ENCODE measurements at places on chromosomes 4 and X. TPM values are rescaled to one million over a fixed set of nuclear protein-coding genes. Genes with fewer than 3 reads are reported as not detected.

GRCh38 chrX:110403441-110404238, 45.0 kb downstream of the RTL9 start:
- DNase-seq, result no peak

- DNase-seq, result no peak
Observed at GRCh38 chrX:109847257-109848187, 114.5 kb upstream of the ACSL4 start.

- no peak for DNase-seq
Observed at GRCh38 chr4:64807821-64808220, 398.6 kb upstream of the TECRL start.

The FRG2 gene
- total RNA-seq, result not detected

DNA sequence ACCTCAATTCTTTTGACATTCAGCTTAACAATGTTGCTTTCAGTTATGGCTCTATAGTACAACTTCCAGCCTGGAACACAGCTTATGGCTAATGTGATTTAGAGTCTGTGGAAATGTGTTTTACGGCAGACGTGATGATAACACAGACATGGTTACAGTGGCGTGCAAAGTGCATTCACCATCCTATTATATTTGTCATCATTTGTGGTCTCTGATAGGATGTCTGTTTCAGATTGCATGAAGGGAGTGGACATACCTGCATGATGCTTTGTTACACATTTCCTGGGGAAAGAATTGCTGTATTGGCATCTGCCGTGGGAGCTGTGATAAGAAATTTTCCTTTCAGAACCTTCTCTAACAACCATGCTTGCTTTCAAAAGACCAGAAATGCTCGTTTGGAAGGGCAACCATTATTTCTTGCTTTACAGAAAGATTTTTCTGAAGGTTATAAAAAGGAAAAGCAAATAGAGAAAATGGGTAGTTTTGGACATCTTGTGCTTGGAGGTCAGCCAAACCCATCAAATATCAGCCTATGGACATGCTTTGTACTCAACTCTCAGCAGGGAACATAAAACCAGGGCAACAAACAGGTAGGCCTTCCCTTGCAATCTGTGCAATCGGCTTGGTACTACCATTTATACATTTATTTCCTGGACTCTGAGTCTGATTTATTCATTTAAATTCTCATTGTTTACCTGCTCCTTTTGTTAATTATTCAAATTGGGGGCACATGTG, 273.9 kb downstream of the TLL1 start:
- DNase-seq, result no peak

GRCh38 chrX:131752493-131753198, 208.8 kb downstream of the OR13H1 start:
- peak; percentile 86 for DNase-seq

- DNase-seq, result no peak
Observed at GRCh38 chrX:110162131-110162530, 155.8 kb downstream of the AMMECR1 start.

- no peak for DNase-seq
Observed at GRCh38 chr4:101846550-101846949, 56.0 kb downstream of the BANK1 start.

- no peak for DNase-seq
Observed at GRCh38 chrX:27354021-27354420, 109.1 kb downstream of the PPP4R3C start.

DNA sequence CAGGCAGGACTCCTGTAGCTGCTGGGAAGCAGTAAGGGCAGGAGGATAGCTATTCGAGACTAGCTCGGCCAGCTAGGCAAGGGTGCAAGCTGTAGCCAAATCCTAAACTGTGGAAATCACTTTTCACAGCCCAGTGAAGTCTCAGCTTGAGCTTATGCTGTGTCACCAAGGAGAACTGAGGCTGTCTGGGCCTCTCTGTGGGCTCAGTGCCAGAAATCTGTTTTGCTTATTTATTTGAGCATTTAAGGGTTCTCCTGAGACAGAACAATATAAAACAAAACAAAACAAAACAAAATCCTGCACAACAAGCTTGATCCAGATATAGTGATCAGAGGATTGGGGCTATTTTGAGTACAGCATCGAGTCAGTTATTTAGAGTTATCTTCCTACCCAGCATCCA, 97.5 kb downstream of the FANCB start:
- DNase-seq, result no peak

- DNase-seq, result no peak
Observed at GRCh38 chr4:141006242-141006802, 126.9 kb downstream of the RNF150 start.

The SORBS2 gene
- total RNA-seq, result 166 TPM

The FAM47E gene
- total RNA-seq, result 1.4 TPM

DNA sequence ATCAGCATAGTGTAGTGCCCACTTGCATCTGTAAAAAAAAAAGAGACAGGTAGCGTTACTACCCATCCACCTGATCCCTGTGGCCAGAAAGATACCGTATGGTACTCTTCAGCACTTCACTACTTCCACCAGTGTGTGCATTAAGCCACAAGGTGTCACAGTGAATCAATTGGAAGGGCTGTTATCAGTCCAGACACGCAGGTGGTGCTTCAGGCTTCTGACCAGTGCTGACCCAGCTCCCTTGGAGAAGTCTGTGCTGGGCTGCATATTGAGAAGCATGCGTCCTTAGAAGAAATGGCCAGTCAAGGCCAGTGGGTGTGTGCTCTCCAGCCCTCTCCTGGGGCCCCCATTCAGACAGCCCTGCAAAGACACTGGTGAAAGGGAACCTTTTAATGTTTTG, 10.6 kb downstream of the LDB2 start:
- DNase-seq, result no peak

- DNase-seq, result no peak
Observed at GRCh38 chrX:134457708-134458107, 2.3 kb upstream of the HPRT1 start.

The PPM1K gene
- 31.6 TPM for total RNA-seq

DNA sequence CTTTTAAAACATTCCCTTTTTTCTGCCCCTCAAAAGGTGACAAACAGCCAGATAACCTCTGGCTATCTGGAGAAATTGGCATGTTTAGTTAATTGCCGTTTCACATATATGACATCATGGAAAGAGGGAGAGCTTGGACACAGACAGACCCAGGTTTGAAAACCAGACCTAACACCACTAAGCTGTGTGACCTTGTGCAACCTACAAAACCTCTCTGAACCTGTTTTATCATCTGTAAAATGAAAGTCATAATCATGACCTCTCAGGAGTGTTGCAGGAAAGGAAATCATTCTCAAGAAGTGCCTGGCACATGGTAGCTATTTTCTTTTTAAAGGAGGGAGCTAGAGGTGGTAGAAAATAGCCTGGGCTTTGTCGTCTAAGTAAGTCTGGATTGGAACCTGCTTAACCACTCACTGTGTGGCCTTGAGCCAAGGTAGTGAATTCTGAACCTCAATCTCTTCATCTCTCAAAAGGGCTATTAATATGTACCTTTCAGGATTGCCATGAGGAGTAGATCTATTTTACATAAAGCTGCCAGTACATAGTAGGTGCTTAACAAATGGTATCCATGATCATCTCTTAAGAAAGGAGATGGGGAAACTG, 363.5 kb downstream of the BCOR start:
- no peak for DNase-seq

The RAB9B gene
- 24.7 TPM for total RNA-seq

DNA sequence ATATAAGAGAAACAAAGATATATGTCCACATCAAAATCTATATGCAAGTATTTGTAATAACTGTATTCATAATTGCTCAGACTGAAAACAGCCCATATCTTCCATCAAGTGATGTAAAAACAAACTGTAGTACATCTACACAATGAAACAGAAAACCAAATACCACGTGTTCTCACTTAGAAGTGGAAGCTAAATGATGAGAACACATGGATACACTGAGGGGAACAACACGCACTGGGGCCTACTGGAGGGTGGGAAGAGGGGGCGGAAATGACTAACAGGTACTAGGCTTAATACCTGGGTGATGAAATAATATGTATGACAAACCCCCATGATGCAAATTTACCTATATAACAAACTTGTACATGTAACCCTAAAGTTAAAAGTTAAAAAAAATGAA, 42.7 kb downstream of the UBA6 start:
- DNase-seq, result no peak

DNA sequence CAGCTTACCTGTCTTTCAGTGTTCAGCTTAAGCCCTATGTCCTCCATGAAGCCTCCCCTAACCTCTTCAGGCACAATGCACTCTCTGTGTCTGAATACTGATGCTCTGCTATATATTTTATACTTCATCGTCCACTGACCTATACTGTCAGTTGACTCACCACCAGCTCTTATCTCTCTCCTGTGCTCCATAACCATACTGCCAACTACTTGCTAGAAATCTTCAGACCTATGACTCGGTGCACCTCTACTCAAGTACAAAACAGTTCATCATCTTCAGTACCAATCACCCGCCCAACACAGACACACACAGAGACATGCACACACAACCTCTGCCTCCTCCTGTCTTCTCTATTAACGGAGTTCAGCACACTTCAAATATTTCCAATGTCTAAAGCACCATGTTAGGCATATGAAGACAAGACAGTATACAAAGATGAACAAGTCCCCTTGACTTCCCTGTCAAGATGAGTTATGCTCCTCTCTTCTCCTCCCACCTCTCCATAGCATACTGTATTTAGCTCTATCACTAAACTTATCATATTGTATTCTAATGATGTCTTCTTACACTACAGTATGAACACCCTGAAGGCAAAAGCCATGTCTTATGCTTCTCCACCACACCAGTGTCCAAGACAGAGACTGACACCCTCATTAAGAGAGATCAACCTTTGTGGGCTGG, 42.5 kb downstream of the ARHGEF6 start:
- no peak for DNase-seq

The SMARCAD1 gene
- 19.9 TPM for total RNA-seq

DNA sequence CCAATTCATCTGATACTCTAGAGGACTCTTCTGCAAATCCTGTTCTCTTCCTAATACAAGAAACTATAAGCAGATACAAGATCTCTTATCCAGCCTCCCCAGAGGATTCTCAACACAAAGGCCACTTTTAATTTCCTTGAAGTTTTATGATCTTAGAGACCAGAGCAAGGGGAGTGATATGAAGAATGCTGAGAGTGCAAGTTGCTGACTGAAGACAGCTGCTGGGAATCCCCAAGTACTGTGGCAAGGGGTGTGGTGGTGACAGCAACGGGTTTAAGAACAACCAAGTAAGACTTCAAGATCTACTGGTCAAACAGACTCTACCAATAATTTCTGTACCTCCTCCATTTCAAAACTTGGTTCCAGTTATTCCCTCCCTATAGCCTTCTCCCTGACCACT, 7.0 kb downstream of the AMMECR1 start:
- DNase-seq, result no peak

The AASDH gene
- 8.9 TPM for total RNA-seq

GRCh38 chr4:39044956-39045826, 13.0 kb upstream of the TMEM156 start:
- peak; percentile 84 for DNase-seq

GRCh38 chr4:163591614-163592020, 97.1 kb downstream of the TMA16 start:
- DNase-seq, result no peak

The PPP2R2C gene
- total RNA-seq, result 3.9 TPM

The FGFBP2 gene
- 1.8 TPM for total RNA-seq

DNA sequence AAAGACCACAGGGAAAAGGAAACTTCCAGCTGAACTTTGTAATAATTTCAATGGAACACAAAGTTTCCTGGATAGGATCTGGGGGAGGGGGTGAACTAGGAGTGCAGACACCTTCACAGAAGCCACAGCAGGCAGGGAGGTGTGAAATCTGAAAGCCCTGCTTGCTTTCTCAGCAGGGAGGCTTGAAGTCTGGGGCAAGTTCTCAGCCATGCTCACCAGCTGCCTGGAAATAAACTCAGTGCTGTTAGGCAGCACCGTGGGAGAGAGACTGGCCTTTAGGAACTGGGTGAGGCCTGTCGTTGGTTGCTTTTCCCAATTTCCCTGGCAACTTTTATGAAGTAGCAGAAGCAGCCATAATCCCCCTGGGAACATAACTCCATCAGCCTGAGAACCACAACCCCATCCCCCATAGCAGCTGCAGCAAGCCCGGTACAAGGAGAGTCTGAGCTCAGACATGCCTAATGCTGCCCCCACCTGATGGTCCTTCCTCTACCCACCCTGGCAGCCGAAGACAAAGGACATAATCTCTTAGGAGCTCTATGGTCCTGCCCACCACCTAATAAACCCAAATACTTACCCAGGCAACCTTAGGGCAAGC, 39.2 kb upstream of the NMU start:
- no peak for DNase-seq

The SYP gene
- 1.5 TPM for total RNA-seq

GRCh38 chr4:38980903-38981676, 51.1 kb downstream of the TMEM156 start:
- DNase-seq, result no peak

GRCh38 chrX:37752936-37753335, 26.9 kb upstream of the CYBB start:
- DNase-seq, result no peak

The CD38 gene
- 16.1 TPM for total RNA-seq

The RIPPLY1 gene
- total RNA-seq, result 0.57 TPM

GRCh38 chr4:153401501-153401900, 57.0 kb downstream of the MND1 start:
- DNase-seq, result no peak

DNA sequence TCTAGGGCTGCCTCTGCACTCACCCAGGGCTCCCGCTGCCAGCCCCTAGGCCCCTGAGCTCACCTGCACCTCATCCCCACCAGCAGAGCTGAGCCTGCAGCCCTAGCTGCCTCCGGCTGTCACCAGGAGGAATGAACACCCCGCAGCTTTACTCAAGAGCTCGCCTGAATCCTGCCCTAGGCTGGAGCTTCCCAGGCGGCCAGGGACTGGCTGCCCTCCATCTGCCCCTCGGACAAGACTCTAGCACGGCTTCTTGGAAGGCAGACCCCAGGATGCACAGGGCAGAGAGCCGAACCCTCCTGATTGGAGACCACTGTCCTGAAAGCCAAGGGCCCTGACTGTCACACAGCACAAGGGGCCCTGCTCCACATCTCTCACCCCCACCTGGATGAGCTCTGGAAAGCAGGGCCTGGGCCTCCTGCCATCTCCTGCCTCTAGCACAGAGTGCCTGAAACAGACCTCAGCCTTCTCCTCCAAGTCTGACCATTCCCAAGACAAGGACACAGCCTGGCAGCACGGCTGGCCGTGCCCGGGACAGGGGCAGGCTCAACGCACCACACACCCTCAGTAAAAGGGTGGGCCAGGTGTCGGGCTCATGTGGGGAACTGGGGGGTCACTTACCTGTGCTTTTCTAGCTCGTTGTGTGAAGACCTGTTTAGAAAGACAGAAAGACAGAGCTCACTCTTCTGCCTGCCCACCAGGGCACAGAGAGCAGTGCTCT, 4.4 kb downstream of the MXD4 start:
- peak; percentile 77 for DNase-seq

The GYPB gene
- total RNA-seq, result not detected

The TAF7L gene
- total RNA-seq, result not detected

DNA sequence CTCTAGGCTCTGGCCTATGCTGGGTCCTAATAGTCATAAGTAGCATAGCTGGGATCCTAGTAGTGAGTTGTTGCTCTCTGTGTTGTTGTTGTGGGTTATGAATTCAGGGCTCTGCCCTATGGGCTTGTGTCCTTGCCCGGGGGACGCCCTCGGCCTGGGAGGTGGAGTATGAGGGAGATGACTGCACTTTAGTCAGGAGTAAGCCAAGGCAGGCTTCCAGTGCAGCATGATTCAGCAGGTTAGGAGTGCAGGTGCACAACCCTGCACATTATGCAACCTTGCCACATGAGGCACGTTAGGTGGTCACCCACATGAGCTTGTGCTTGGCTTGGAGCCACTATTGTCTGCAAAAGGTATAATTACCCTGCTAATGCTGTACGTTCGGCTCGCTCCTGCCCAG, 58.4 kb upstream of the CCDC149 start:
- DNase-seq, result no peak

- DNase-seq, result no peak
Observed at GRCh38 chr4:87967193-87967592, 8.3 kb upstream of the SPP1 start.

The ZDHHC15 gene
- total RNA-seq, result 2.2 TPM

The ARX gene
- not detected for total RNA-seq

The MAGEC1 gene
- total RNA-seq, result not detected
